ENCODE measurements at places on chromosomes 4 and X.

DNA sequence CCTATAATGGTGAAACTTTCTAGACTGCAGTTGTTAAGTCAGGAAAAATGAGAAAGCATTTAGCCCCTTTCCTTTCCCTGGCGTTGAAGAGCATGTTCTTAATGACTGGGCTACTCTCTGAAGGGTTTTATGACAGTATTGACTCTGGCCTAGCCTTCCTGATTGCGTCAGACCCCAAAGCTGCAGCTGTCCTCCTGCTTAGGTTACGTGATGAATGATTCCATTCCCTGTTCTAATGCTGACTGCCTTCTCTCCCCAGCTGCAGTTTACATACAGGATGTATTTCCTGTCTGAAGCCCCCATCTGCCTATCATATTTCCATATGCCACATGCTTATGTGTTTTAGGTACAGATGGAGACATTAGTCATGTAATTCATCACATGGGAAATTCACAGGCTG lies 105.8 kb upstream of the EGFL6 start:
- DNase-seq: no peak

DNA sequence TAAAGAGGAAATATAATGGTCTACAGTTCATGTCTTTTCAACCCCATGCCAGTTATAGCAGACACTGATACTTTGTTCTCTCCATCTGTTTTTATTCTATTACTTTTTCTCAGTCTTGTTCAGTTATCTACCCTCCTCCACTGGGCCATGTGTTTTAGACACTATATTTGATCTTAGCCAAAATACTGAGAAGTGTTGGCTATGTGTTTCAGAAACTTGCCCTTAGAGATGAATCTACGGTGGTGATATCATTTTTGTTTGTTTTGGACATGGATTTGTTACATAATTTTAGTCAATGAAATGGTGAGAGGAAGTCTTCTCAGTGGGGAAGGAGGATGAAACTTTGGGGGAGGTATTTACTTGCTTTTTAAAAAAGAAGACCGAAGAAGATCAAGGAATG lies 211.5 kb upstream of the DDX53 start:
- DNase-seq: no peak

GRCh38 chr4:130855533-130855932 lies 1759.6 kb downstream of the C4orf33 start:
- DNase-seq: no peak

- no peak for DNase-seq
These were observed 2.5 kb downstream of the FGF5 start for GRCh38 chr4:80268936-80269335.

DNA sequence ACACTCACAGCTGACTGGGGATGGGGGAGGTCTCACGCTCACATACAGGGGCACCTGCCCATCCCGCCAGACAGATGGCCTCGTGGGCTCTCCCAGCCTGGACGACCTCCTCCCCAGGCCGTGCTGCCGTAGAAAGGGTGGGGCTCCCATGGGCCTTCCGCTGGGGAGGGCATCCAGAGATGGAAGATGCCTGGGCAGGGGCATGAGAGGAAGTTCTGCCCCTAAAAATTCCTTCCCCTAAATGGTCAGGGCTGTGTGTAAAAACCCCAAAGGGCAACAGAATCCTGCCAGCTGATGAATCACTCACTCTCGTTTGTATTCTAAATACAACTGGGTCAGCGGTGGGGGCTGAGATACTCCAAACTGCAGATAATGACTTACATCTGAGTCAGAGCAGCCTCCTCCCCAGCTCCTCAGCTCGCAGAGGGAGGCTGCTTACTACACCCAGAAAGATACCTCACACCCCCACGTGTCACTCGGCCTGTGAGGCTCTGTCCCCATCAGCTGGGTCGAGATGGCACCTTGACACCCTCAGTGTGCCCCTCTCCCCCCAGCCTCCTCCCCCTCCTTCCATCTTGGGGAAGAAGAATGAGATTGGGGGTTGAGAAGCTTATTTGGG lies 10.1 kb downstream of the WDR1 start:
- DNase-seq: peak; percentile 71

GRCh38 chr4:153143527-153144348 lies 60.5 kb upstream of the TRIM2 start:
- no peak for DNase-seq

DNA sequence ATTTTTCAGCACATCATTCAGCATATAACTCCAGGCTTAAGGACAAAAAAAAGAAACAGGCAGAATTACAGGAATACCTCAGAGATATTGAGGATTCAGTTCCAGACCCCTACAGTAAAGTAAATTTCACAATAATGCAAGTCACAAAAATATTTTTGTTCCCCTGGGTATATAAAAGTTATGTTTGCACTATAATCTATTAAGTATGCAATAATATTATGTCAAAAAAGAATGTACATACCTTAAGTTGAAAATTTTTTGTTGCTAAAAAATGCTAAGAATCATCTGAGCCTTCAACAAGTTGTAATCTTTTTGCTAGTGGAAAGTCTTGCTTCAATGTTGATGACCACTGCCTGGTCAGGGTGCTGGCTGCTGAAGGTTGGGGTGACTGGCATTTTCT lies 2532.5 kb downstream of the ARAP2 start:
- DNase-seq: no peak

GRCh38 chr4:176843710-176844109 lies 51.0 kb upstream of the VEGFC start:
- no peak for DNase-seq

DNA sequence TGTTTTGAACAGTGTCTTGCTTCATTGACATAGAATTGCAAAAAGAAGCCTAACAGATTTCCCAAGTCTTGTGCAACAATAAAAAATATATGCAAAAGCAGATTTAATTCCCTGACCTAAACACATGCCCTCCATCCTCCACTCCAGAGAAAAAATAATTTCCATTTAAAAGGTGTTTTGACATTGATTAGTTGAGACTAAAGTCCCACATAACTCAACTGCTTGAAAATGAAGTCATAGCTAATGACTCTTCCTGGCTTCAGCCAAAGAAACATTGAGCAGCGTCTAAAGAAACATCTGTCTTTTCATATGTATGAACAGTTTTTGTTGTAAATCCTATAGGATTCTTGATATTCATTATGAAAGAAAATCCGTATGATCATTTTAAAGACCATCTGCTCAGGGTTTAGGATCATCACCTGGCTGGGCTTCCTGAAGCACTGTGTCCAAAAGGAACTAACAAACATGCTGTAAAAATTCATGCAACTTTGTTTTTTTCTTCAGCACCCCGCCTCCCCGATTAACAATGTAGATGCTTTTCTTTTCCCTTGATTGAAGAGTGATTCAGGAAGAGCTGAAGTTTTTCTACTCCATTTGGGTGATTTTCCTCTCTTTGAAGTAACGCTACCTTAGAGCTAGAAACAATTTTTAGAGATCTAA lies 273.4 kb downstream of the HS3ST1 start:
- no peak for DNase-seq

GRCh38 chr4:160319221-160319867 lies 1216.5 kb downstream of the RAPGEF2 start:
- no peak for DNase-seq

DNA sequence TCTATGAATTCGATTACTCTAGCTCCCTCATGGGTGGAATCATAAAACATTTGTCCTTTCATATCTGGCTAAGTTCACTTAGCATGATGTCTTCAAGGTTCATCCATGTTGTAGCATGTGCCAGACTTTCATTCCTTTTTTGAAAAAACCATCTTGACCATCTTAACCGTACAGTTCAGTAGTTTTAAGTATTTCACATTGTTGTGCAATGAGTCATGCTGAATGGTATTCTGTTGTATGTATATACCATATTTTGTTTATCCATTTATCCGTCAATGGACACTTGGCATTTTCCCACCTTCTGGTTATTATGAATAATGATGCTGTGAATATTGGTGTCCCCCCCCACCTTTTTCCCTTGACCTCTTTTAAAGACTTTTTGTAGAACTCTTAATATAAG lies 72.4 kb upstream of the TLR2 start:
- no peak for DNase-seq

- DNase-seq: peak; percentile 14
These were observed 163.1 kb downstream of the SMARCA1 start for GRCh38 chrX:129360175-129360574.

GRCh38 chrX:46687619-46688018 lies 71.3 kb downstream of the SLC9A7 start:
- DNase-seq: no peak

GRCh38 chr4:101806914-101807313 lies 16.4 kb downstream of the BANK1 start:
- no peak for DNase-seq

DNA sequence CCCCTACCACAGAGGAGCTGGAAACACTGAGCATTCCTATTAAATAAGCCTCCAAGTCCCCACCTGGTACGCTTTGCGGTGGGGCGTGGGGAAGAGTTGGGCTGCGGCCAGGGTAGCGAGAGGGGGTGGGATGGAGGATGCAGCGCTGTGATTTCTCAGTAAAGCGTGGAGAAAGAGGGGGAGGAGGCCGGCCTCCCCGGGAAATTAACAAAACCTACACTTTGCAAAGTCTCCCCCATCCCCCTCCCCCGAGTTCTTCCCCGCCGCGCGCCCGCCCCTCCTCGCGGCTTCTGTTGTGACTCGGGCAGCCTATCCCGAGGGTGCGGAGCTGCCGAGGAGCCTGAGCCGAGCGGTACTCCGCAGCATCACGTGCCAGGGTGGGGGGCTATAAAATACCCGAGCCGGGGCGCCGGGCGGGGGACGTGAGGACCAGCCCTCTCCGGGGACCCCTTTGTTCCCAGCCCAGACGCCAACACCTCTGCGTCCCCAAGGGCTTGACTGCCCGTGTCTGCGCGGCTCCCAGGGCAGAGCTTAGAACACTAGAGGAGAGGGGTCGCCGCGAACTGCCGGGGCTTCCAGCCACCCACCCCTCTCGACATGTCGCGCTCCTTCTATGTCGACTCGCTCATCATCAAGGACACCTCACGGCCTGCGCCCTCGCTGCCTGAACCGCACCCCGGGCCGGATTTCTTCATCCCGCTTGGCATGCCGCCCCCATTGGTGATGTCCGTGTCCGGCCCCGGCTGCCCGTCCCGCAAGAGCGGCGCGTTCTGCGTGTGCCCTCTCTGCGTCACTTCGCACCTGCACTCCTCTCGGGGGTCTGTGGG lies at the start of gene GSX2:
TSS of gene GSX2 (plus strand) at position 416 of the 827 bp plus-strand sequence. CDS start at position 598, 182 bp downstream.
- no peak for DNase-seq

DNA sequence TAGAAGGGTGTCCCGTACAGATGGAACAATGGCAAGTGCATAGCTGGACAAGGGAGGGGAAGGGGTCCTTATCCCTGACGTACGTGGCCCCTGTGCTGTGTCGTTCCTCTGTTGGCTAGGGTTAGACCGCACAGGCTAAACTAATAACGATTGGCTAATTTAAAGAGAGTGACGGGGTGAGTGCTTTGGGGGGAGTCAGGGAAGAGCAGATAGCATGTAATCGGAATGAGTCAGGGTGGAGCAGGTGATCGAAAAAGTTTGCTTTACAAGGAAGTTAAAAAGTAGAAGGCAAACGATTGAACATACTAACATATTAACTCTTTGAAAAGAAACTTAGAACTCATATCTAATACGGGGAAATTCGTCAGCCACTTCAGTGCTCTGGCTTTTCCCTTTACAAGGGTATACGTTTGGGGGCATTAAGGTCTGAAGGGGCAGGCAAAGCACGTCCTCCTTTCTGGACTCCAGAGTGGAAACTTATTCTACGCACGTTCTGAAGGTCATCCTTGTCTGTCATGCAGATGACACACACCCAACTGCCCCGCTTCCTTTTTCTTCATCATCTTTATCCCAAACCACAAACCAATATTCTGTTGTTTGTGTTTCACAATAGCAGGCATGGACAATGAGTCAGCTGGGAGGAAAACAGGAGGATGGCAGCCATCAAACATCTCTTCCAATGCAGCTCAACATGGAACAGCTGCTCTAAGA lies 10.2 kb upstream of the CRLF2 start:
- no peak for DNase-seq

- no peak for DNase-seq
These were observed 47.0 kb downstream of the KLHL15 start for GRCh38 chrX:23980011-23980441.

GRCh38 chr4:142168181-142168580 lies 531.8 kb downstream of the IL15 start:
- DNase-seq: no peak

DNA sequence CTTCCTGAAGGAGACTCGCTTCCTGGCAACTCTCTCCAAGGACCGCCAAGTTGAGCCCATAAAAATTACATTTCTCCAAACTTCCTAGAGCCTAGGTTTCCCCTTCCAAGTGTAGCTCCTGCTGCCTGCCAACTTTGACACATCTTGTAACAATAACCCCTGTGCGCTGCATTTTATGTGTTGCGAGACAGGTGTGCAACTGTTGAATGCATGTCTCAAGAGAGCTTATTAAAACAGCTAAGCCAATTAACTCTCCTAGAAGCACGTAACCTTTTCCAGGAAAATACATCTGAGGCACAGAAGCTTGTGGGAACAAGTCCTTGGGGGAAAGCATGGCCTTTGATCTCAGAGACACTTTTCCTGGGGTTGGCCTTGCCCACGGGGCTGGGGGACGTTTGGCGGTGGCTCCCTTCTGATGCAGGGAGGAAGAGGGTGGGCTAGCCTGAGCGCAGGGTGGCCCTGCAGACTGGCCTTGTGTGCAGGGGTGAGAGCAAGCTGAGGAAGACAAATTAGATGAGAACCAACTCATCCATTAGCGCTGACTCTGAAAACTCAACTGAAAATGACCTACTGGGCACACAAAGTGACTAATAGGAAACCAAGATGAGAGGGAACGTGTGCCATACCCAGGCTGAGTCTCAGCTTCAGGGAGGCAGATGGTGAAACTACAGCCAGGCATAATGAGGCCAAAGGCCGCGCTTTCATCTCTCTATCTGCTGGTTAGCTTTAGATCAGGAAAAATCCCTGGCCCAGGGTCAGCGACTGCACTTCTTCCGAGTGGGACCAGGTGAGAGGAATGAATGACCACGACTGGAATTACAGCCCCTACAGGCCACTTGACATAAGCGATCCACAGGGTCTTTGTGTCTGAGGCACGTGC lies 75.3 kb downstream of the ENPP6 start:
- no peak for DNase-seq

- no peak for DNase-seq
These were observed 2.4 kb downstream of the WDR44 start for GRCh38 chrX:118348186-118348810.

GRCh38 chrX:13750204-13750603 lies 15.7 kb downstream of the OFD1 start:
- no peak for DNase-seq

DNA sequence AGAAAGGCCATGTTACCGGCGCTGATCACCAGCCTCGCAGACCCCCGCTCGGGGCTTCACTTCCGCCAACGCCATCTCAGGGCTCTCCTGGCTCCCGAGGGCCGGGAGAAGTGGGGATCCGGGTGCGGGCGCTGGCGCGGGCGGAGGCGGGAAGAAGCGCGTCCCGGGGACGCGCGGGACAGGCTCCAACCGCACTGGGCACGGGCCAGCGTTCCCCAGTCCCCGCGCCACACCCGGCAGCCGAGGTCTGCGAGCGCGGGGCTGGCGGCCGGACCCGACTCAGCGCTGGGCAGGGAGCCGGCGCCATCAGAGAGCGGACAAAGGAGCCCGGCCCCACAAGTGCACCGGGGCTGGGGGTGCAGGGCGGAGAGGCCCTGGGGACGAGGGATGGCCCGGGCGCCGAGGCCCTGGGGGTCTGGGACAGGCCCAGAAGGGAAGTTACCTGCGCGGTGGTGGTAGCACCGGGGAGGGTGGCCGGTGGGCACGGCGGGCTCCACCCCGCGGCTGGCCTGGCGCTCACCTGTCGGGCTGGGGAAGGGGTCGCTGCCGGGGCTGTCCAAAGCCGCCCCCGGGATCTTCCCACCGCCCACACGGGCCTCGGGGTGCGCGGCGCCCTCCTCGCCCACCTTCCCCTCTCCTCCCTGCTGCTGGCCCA lies 449 bp downstream of the CTPS2 start:
- no peak for DNase-seq

All from activated T-cell treated with anti-CD3 and anti-CD28 coated beads for 24 hours (primary cell).